Mesenteric fat pad (tissue), 1 donor: ENCODE measurements at places on chromosomes 4 and X. TPM values are rescaled to one million over a fixed set of nuclear protein-coding genes. Genes with fewer than 3 reads are reported as not detected.

MXRA5 gene
- total RNA-seq: 3.5 TPM

VCX2 gene
- total RNA-seq: not detected

CXXC4 gene
- 1.1 TPM for total RNA-seq

GLOD5 gene
- total RNA-seq: not detected

PRICKLE3 gene
- total RNA-seq: 12.5 TPM

F11 gene
- not detected for total RNA-seq

ATP1B4 gene
- not detected for total RNA-seq

LANCL3 gene
- 0.35 TPM for total RNA-seq

BEX5 gene
- total RNA-seq: 1.2 TPM

FGFR3 gene
- total RNA-seq: 0.90 TPM

DCAF4L1 gene
- total RNA-seq: 0.35 TPM

GRIA3 gene
- 0.71 TPM for total RNA-seq

GRCh38 chr4:48212165-48212564, 57.5 kb downstream of the TEC start:
- DNase-seq: no peak

DNA sequence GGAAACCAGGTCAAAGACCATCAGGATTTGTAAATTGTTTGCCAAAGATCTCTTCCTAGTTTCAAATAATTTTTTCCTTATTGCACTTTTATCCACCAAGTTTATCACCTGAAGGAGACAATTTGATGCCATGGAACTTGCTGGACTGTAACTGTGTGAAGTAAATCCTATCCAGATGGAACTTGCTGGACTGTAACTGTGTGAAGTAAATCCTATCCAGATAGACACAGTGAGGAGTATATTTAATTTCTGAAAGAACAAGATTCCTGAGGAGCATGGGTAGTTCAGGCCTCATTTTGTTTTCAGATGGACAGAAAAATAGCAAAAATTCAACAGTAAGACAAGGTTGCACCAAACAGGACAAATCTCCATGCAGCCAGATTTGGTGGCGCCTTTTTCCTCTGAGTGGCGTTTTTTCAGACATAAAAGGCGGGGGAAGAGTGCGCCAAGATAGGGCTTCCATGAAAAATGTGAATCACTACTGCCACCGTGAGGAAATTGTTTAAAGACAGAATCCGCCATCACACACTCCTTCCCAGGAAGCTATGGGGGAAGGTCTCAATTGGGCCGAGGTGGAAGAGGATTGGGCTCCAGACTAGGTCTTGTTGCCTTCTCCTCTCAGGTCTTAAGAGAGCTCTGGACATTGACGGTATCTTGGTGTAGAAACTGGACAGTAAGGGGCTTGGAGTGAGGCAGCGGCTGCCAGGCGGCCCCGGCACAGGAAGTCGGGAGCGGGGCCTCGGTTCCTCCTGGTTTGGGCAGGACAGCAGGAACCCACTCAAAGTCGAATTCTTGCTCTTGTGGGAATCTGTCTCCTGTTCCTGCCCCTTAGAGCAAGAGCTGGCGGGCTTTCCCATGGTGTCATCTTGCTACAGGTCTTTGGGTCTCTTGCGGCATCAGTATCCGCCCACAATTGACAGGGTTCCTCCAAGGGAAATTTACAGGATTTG, 234.7 kb downstream of the OR13H1 start:
- no peak for DNase-seq

GRCh38 chr4:22045051-22045630, 96.6 kb upstream of the KCNIP4 start:
- no peak for DNase-seq

DNA sequence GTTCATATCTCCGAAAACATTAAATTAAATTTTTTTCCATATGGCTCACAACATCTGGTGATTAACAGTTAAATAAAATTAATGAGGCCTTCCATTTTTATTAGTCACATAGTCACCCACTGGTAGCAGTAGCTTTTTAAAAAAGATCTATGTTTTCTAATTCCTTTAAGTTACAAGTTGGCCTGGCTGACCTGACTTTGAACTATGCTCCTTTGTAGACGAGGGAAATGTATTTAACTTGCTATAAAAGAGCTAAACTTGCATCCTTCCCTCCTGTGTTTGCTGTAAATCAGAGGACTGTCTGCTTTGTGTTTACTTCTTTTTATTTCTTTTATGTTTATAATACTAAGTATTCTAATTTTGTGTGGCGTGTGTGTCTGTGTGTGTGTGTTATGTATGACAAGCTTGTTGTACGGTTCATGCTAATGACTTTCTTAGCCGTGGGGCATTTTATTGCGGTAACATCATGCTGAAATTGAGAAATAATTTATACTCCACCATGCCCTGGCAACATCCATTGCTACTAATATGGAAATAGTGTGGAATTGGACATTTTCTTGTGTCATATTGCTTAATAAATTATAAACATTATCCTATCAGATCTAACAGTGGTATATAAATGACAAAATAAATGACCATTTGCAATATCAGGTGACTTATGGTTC, 241.7 kb downstream of the SNCA start:
- DNase-seq: no peak

GRCh38 chrX:16464369-16464768, 185.6 kb upstream of the S100G start:
- DNase-seq: no peak

DNA sequence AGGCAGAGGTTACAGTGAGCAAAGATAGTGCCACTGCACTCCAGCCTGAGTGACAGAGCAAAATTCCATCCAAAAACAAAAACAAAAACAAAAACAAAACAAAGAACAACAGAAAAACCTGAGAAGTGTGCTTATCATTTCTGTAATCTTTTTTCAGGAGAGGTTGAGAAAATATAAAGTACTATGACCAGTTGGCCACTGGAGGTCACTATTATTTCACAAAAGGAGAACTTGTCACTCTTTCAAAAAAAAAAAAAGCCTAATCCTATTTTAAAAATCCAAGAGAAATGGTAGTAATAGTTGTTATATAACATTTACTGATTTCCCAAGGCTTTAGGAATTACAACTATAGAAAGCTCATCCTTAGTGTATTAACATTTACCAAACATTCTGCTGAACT, 24.9 kb upstream of the RNF150 start:
- DNase-seq: no peak

GRCh38 chrX:16484338-16484737, 165.6 kb upstream of the S100G start:
- no peak for DNase-seq

DNA sequence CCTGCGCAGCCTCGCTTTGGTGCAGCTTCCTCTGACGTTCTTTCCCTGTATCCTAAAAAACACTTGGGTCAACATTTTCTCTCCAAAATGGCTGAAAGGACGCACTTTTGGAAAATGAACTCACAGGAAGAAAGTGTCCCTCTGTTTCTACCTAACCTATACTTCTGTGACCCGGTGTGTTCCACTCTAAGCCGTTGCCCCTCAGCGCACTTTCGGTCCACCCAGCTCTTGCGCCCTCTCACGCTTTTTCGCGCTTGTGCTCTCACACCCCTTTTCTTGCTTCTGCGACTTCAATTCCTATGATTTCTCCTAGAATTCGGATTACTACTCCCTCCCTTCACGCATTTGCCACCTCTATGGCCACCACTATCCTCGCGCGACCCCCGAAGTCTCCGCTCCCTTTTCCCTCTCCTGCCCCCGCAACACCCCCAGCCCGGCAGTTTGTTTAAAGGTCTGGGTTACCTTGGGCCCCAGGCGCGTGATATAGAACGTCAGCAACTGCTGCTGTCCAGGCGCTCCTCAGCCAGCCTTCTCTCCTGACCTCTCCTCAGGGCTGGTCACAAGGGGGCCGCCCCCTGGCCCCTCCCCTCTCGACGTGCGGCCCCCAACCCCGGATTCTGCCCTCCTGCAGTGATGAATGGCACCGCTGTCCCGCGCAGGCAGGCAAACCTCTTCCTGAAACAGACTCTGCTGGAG, at the start of gene USP51:
Gene USP51 (minus strand): TSS at position 535 of the 696 bp plus-strand sequence. CDS start 909 bp downstream, outside the sequence.
- DNase-seq: no peak

GRCh38 chrX:153688911-153689590, 1.3 kb downstream of the SLC6A8 start:
- no peak for DNase-seq

GRCh38 chr4:96164814-96165351, 325.0 kb downstream of the PDHA2 start:
- DNase-seq: no peak

GRCh38 chr4:189514209-189514608, 426.5 kb upstream of the FRG1 start:
- DNase-seq: no peak

DNA sequence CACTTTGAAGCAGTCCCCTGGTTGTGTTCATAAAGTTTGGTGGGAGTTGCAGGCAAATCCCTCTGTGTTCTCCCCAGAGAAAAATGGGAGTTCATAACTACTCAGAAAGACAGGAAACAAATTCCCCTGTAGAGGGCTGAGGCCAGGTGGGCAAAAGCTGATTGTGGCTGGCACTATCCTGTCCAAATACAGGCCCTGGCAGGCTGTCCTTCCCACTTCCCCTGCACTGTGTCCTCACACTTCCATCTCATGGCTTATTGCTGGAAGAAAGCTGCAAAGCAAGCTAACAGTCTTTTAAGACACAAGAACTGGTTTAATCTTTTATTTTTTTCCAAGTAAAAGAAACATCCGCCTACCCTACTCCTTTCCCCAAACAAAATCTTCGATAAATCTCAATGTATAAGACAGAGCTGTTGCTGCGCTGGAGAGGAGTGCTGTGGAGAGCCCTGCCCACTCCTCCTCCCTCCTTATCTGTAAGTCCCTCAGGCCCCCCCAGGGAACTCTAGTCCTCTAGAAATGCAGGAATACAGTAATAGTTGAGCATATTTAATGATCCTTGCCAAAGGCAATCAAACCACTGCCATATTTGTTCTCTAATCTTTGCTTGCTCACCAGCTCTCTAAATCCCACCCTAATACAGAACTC, 14.0 kb downstream of the TAPT1 start:
- DNase-seq: no peak

DNA sequence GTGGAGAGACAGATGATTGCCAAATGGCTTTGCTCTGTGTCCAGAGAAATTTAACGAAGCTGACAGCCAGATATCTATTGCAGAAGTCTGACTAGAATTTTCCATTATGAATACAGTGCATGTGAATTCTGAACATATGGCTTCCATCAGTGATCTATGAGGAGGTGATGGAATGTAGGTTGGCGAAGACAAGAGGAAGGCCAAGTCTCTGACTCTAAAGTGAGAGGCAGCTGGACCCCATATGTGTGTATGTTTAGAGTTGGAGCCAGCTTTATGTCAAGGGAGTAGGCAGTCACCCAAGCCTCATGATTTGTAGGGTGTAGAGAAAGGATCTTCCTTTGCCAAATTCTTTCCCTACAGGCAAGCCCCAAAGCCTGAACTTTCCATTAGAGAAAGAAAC, 76.2 kb upstream of the TEX13D start:
- DNase-seq: no peak

GRCh38 chr4:141248486-141248885, 27.8 kb downstream of the ZNF330 start:
- no peak for DNase-seq

DNA sequence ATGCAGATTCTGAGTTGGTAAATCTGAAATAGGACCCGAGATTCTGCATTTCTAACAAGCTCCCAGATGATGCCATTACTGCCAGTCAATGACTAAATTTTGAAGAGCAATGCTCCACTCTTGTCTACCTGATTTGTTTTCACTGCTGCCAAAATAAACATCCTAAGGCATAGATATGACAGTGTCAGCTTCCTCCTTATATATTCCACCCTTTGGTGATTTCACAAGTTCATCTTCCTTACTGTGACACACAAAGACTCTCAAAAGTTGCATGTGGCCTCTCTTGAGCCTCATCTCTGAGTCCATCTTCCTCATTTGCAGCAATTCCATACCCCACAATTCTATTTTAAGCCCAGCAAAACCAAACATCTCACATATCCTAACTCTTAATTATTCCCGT, 110.9 kb downstream of the FBXW7 start:
- no peak for DNase-seq

DNA sequence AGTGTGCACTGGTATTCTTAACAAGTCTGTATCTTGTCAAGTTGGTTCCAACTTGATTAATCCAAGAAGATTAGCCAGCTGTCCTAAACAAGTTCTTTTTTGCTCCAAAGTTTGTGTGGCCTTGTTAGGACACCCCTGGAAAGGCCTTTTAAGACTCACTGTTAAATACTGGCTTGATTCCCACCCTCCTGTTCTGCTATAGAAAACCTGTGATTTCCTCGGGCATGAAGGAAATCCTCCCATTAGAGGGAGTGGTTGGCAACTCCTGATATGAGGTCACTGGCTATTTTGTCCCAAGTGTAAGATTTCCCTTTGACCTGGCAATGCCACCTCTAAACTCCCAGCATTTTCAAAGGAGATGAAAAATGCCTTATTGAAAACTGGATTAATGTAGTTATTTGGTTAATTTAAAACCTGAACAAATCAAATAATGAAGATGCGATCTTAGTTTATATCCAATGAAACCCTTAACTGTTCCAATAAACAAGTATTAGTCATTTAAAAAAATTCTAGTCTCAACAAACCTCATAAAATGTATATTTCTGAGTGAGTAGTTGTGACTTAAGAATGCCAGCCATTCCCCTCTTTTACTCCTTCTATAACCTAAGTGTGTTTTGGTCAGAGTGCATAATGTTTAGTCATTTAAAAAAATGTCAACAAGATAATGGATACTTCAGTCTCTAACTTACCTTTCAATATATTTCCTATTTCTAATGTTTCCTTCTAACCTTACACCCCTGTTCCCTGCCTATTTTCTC, 94.4 kb downstream of the NPNT start:
- no peak for DNase-seq

- DNase-seq: no peak
Measured at GRCh38 chr4:94446386-94446785, 5.4 kb upstream of the PDLIM5 start.

DNA sequence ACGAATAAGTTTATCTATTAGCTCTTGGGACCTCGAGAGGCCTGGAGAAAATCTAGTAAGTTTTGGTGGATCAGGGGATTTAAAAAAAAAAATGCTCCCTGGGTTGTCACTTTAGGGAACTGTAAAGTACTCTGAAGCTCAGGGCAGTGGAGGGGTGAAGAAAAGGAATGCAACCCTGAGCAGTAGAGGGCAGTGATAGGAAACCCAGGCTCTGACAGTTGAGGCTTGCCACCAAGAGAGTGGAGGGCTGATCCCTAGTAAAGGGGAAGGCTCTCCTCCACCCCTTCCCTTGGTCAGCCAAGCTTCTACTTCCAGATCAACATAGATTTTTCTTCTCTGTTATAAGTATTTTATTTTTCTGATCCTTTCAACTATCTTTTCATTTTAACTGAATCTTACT, 73.1 kb downstream of the FBXO8 start:
- DNase-seq: no peak

- DNase-seq: no peak
Measured at GRCh38 chrX:20620306-20620705, 353.6 kb upstream of the RPS6KA3 start.
